ENCODE measurements at places on chromosomes 5 and 9.

DNA sequence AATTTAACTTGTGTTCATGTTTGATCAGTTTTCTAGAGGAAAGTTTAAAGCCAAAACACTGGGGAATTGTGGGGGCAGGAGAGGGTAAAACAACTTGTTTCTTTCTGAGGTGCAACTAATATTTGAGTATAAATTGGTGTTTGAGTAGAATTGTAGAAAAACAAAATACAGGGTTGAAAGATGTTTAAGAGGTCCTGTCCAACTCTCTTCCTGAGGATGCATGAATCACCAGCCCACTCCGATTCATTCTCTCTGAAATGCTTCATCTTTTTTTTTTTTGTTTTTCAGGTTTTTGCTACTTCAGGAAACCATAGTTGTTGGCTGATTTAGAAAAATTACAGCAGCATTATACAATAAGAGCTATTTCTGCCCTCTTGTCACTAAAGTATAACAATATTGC is 42.4 kb upstream of the TMC1 start:
- no peak for DNase-seq

DNA sequence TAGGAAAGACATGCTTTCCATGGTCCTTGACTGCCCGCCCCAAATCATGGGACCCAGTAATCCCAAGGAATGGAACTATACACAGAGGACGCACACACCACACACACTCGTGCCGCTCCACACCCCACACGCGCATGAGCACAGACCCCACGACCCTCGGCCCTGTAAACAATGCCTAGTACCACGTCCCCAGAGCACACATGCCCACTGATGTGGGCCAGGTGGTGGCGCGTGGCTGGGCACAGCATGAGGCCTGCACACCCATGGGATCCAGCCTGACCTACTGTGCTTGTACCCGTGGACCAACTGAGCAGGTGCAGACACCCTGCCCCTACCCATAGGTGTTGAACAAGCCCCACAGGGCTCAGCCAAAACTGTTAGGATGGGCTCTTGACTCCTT is 739 bp downstream of the DBH start:
- no peak for DNase-seq

DNA sequence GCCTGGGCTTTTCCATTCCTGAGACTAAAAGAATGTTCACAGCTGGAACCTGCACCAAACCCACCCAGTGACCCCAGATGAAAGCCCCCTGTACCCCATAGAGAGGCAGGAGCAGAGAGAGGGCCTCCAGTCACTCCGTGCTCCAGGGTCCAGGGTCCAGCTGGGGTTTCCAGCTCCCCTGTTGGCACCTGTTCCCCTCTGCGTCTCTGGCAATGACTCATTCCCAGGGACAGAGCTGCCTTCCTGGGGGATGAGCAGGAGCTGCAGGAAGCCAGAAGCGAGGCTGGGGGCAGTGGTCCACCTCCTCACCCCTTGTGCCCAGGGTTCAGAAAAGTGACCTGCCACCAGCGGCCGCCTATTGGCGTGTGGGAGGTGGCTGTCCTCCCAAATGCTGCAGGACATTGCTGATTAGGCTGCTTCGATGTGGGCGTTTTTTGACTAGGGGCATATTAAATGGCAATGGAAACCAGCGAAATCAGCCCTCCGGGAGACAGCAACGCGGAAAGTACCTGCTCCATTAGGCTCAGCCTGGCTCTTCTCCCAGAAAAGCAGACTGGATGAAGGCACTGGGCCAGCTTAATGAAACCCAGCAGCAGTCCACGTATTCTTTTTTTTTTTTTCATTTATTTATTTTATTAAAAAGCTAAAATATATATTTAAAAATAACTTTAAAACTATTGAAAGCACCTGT is 97.4 kb downstream of the DAP start:
- DNase-seq = no peak

- DNase-seq = no peak
Observed at GRCh38 chr9:79862921-79863890, 291.4 kb downstream of the TLE4 start.

- DNase-seq = no peak
Observed at GRCh38 chr5:132666310-132667123, 7.3 kb upstream of the IL4 start.

- no peak for DNase-seq
Observed at GRCh38 chr9:95003689-95004410, 277.4 kb downstream of the AOPEP start.

- no peak for DNase-seq
Observed at GRCh38 chr5:146229222-146229621, 25.8 kb downstream of the RBM27 start.

DNA sequence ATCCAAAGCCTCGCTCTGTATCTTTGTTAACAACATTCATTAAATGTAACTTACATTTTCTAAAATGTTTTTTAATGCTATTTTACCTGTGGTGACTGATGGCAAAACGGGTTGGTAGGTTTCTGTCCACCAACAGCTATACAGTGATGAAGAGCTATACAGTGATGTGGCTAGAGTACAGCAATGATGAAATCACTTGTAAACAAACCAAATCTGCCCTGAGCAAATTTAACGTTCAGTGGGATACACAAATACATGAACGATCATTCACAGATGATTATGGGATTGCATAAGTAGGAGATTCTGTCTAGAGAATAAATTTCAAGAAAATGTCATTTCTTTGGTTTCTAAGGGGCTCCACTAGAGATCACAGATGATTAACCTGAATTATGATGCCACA is 132.7 kb downstream of the MPDZ start:
- DNase-seq = no peak

- no peak for DNase-seq
Observed at GRCh38 chr5:45508135-45508534, 188.0 kb downstream of the HCN1 start.

DNA sequence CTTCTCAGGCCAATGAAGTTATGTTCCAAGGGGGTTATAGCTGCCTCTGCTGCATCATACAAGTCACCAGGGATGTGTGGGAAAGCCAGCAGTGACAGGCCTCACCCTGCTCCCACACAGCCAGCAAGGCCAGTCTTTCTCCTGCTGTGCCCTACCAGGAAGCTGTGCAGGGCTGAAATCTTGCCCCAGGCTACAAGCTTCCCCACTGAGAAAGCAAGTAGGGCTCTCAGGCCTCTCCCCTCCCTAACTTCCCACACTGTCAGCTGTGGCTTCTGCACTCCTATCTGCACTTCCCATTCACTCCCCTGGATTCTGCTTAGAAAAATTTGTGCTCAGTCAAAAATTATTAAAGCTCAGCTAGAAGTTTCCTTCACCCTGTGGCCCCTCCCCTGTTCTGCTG is 611.2 kb upstream of the ZNF608 start:
- DNase-seq = no peak

DNA sequence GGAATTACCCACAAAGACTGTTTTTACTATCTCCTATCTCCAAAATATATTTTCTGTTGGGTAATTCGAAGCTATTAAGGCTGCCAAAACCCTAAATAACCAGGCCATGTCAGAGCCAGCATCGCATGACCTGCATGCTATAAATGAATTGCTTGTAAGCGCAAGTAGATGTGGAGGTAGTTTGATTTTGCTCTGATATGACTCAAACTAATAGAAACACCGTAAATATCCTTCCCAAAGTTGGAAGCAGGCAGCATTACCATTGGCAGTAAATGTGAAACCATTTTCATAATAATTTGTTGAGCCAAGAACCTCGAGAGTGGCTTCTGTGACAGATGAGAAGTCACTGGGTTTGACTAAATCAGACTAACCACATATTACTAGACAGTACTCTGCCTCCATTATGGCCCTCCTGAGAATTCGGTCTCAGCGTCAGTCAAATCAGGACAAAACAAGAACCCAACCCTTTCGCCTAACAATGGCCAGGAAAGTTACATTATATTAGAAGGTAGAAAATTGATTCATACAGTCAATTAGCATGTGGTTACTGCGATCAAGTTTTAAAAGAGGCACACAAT is 289.8 kb downstream of the SPOCK1 start:
- DNase-seq = no peak

DNA sequence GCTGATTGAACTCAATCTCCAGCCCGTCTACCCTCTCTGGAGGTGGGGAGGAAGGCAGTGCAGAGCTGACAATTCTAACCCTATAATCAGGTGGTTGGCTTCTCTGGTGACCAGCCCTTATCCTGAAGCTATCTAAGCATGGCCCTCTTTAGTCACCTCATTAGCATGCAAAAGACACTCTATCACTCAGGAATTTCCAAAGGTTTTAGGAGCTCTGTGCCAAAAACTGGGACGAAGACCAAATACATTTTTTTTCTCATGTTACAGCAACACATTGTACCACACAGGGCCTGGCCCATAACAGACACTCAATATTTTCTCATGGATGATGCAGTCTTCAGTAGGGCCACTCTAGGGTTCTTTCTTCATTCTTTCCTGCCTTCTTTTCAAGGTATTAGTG is 118.8 kb upstream of the VLDLR start:
- DNase-seq = no peak

DNA sequence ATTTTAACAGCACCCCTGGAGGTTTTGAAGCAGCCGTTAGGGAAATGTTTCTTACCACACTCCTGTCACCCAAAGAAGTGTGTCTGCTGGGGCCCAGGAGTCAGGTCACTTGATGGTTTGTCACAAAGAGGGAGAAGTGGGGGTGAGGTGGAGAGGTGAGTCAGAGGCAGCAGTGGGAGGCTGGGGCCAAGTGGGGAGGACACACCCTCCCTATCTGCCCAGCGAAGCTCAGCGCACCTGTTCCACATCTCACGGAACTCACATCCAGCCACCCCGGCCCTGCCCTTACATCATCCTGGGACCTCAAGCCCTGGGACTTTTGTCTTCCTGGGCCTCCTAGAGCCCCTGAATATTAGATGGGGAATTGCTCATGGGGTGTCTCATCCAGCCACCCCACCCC is 171.1 kb upstream of the SMIM23 start:
- DNase-seq = no peak

GRCh38 chr9:115794921-115795475 is 358.6 kb upstream of the PAPPA start:
- DNase-seq = no peak

DNA sequence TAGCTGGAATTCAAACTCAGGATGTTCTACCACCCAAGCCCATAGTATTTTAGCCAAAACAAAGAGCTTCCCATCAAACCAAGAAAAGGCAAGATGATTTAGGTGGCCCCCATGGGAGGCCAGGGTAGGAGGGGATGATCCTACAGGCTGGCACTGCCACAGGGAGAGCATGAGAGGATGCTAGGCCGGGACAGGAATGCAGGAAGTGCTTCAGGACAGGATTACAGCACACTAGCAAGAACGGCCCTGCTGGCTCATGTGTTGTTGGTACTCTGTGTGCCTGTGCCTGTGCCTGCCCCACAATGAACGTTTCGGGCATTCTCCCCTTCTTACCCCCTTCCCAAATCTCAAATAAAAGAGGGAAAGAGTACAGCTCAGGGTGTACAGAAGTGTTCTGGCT is 110.7 kb upstream of the TRIM32 start:
- no peak for DNase-seq

GRCh38 chr9:109733690-109734089 is 46.3 kb upstream of the PALM2AKAP2 start:
- no peak for DNase-seq

- DNase-seq = no peak
Observed at GRCh38 chr9:108609227-108609896, 246.4 kb downstream of the ACTL7B start.

Data from iPS DF 19.7 (cell line).